HTR-8/SVneo (cell line): ENCODE measurements at places on chromosomes 5 and 9.

DNA sequence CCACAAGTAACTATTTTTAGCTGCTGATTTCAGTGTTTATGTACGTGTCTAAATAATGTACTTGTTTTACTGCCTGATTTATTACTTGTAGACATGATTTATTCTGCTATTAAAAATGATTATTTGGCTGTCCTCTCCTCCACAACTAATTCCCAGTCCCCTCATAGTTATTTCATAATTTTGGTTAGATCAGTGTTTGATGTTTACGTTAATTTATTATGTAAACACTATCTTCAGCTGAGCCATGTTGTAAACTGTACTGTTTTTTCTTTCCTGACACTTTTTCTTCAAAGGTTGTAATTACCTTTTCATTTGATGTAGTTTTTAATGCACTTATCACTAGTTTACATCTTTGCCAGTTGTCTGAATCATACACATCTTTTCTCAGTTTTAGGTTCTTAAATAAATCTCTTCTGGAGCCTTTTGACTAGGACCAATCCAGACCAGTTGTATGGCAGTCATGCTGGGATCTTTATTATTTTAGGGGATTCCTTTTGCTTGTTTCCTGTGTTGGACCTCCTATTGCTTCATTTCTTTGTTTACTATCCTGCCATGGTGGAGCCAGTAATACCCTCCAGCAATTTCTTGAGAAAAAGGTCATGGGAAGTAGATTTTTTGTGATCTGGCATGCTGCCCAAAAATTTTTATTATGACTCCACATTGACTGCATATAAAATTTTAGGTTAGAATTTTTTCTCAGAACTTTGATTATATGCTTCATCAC lies 16.1 kb downstream of the AP3S1 start:
- peak; percentile 31 for DNase-seq

DNA sequence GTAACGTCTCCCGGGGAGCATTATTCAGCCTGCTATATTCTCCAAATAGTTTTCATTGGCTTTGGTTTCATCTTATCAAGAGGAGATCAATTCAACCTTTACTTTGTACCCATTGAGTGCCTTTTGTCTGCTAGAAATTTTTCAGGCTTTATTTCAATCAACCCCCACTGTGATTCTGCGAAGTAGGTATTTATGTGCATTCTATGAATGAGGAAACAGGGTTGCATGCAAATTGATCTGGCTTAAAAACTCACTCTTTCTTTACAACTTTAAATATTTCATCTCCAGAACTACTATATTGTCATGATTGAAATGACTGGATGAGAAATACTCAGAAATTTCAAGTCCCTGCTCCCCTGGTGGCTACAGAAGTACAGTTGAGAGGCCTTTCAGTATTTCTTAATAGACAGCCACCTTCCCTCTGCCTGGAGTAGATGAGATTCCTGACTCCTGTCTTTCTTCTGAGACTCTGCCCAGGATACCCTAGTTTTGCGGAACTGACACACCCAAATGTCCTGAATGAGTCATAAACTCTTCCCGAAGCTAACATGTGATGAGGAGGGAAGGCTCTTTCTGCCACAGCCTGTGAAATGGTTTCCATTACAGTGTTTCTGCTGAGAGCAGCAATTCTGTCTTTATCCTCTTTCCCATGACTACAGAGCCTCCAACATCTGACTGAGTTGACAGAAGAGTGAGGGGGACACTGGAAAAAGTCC lies 52.6 kb upstream of the TNC start:
- DNase-seq = peak; percentile 32

DNA sequence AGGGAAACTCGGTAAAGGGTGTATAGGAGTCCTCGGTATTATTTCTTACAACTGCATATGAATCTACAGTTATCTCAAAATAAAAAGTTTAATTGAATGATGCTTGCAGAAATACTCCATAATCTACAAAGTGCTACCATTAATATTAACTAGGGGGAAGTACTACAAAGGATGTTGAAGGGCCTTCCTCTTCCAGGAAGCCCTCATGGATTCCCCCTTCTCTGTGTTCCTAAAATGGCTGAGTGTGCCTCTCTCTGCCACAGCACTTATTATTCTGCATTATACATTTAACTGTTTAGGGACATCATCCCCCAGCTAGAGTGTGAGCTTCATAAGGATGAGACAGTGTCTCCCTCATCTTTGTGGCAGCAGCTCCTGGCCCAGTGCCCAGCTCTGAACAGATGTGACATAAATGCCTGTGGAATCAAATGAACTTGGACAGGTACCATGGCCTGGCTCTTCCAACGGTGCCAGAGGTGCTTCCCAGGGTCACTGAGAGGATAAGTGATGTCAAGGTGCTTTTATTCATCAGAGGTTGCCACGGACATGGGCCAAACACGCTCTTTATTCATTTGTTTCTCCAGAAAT lies 99.5 kb downstream of the PAX5 start:
- DNase-seq = no peak

GRCh38 chr5:177610131-177610769 lies 10.3 kb downstream of the B4GALT7 start:
- DNase-seq = no peak

GRCh38 chr9:133768371-133768858 lies 30.3 kb upstream of the SARDH start:
- DNase-seq = no peak

DNA sequence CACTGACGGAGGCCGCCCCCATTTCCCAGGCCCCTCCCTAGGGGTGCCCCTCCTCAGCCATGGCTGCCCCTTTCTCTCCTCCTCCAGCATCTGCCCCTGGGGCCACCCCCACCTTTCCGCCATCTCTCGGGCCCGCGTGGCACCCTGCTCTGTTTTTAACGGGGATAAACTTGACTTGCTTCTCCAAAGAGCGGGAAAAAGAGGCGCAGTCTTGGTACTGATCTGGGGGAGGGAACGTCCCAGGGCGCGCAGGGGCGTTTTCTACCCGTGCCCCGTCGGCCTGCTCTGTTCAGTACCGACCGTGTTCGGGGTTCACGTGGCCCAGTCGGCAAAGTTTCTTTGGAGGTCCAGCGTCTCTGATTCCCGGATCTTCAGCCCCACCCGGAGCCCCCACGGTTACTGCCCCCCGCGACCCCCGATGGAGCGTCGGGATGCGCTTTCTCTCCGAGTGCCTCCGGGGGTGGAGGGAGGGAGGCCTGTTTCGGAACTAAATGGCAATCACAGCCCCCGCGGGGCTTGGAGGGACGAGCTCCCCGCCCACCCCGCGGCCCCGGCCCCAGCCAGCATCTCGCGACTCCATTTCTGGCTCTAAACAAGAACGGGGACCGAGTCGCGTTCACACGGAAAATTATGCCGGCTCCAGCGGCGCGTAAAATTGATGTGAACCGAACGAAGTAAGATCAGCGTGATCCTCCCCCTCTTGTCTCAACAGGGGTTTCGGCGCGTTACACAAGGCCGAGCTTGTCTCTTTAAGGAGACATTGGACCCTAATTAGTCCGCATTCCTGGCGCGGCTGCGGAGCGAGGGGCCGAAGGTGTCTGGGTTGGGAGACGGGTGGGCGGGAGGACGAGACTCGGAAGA lies 1.1 kb upstream of the TLE4 start:
- DNase-seq = peak; percentile 58

DNA sequence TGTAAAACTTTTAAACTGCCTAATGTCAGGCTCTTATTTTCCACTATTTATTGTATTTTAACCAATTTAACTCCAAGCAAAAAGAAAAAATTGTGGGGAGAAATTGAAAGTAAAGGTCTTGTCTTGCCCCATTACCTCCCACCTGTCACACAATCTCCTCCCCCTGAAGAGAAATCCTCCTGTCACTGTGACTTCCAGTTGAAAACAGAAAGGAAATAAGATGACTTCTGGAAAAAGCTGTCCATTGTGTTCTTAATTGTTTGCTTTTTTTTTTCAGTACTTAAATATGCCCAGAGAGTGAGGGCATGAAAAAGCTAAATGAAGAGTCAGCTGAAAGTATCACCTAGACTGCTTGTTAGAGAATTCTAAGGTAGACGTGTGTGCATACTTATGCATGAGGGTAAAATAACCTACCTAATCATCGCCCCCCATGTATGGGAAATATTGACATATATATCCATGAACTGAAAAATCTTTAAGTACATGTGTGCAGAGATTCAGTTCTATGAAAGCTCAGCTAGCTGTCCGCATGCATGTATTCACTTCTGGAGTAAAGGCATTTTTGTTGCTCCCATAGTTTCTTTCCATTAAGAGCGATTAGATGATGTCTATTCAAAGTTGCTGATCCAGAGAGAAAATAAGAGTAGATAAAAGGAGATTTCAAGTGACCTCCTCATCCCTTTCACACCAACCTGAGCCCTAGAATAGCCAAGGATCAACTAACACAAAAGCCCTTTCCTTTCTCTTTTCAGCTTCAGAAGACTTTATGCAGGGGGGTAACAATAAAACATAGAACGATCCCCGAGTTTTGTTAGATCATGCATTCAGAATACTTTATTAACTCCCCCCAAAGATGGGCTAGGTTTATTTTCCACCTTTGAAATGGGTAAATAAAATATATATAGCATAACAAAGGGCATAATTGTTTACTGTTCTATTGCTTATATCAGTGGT lies 5.3 kb downstream of the NR2F1-AS1 start:
- no peak for DNase-seq

DNA sequence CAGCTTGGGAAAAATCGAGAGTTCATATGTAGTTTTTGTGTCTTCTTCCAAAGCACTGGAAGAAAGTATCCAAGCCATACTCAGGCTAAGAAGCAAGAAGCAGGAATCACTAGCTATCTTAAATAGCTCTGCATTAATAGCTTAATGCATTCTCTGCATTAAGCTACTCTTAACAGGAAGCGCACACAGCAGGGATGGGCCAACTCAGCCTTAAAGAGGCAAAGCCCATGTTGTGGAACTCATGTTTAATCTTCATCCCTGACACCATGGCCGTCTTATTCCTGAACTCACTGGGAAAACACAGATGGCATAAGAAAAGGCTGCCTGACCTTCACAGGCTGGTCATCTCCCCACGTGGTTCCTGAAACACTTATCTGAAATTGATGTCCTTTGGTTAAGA lies 18.7 kb upstream of the ICE1 start:
- no peak for DNase-seq

DNA sequence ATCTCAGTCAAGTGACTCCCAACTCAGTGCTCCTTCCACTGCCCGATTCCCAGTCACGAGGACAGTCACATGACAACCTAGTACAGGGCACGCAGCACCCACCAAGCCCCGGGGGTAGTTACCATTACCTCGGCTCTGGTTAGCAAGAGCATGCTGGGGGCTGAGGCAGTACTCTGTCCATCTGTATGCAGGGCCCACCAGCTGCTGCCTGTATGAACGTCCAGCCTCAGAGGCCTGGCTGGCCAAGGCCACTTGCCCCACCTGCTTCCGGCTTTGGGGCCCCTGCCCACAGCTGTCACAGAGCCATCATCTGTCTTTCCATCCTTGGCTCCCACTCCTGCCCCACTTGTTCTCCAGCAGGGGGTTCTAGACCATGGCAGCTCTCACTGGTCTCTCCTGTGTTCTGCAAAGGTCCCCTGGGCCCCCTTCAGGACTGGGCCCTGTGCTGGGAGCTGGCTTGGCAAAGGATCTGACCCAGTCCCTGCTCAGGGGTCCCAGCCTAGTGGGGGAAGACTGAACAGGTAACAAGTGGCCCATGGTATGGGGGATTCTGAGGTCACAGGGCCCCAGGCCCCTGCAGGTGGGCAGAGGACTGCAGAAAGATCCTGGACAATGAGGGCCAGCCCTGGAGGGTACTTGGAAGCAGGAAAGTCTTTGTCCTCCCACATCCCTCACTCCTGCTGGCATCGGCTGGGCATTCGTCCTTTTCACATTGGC lies 3.3 kb downstream of the RPL35 start:
- no peak for DNase-seq

- no peak for DNase-seq
These were observed 737.4 kb upstream of the GRAMD2B start for GRCh38 chr5:125685771-125686170.

DNA sequence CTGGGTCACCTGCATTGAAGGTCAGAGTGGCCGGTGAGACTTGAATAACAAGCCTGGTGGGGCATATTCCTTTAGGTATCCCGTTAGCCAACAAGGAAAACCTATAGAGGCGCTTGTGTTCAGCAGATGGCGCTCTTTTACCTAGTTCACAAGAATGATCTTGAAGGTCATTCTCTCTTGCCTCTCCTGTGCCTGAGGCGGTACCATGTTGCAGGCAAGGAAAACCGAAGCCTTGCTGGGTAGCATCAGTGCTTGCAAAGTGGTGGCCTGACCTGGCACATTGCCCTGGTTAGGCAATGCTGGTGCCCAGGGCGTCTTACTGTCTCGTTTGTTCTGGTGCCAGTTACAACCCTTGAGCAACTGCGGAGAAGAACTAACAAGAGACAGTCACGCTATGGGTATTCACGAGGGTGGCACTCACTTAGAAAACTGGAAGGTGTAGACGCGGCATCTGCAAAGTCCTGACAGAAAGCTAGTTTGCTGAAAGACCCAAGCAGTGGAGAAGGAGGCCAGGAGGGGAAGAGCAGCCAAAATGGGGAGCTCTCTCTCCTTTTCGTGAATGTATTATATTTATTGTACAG lies 56.7 kb downstream of the AOPEP start:
- peak; percentile 60 for DNase-seq
